Muscle of leg (tissue), 16 donors: ENCODE measurements at places on chromosomes 12 and 14. TPM values are rescaled to one million over a fixed set of nuclear protein-coding genes. Genes with fewer than 3 reads are reported as not detected.

KRT83 gene
- total RNA-seq: not detected

DNA sequence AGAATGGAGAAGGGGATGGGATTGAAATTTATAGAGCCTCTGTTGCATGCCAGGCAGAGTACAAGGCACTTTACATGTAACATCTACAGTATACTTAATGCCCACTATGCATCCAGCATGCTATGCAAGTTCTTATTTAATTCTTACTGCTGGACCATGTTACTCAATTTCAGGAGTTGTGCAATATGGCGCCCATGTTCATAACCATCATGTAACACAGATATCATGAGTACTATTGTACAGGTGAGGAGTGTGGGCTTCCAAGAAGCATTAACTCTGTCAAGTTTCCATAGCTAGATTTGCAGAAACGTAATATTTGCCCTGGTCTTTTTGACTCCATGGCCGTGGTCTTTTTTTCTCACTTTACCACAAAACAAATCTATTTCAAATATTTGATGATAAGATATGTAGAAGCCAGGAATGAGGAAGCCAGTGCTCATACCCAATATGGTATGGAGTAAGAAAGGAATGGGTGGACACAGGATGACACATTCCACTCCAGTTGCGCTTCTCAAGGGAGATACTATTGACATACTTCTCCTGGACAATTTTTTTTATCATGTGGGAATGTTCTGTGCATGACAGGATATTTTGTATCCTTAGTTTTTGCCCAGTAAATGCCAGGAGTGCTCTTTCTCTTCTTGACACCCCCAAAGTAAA, 191.8 kb downstream of the C12orf75 start:
- DNase-seq: no peak

ATXN7L3B gene
- 32.6 TPM for total RNA-seq

BMP4 gene
- 16.4 TPM for total RNA-seq

DNA sequence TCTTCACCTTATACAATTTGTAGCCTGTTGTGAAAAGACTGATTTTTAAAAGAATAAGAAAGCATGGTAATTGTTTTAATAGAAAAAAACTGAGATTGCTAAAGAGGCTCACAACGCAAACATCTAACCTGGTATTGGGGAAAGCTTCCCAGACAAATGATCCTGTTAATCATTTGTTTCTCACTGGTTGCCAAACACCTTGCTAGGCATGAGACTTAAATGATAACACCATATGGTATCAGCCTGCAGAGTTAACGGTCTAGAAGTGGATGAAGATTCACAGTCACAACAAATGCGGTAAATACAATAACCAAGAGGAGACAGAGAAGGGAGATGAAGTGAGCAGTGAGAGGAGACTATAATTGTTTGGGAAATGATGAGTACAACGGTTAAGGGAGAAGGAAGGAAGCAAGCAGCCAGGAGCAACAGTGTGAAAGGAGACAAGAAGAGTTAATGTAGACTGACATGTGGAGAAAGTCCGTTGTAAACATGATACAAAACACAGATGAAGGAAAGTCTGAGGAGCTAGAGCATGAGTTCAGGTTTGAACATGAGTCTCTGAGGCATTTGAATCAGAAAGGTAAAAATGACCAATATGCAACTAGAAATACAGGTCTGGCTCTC, 19.8 kb downstream of the GXYLT1 start:
- DNase-seq: no peak

GRCh38 chr14:58739674-58740073, 101.9 kb downstream of the DACT1 start:
- DNase-seq: no peak

PPP4R4 gene
- 0.09 TPM for total RNA-seq

GRCh38 chr14:76653875-76654572, 107.2 kb upstream of the VASH1 start:
- DNase-seq: no peak

- no peak for DNase-seq
Observed at GRCh38 chr12:24818351-24818750, 130.6 kb downstream of the BCAT1 start.

DNA sequence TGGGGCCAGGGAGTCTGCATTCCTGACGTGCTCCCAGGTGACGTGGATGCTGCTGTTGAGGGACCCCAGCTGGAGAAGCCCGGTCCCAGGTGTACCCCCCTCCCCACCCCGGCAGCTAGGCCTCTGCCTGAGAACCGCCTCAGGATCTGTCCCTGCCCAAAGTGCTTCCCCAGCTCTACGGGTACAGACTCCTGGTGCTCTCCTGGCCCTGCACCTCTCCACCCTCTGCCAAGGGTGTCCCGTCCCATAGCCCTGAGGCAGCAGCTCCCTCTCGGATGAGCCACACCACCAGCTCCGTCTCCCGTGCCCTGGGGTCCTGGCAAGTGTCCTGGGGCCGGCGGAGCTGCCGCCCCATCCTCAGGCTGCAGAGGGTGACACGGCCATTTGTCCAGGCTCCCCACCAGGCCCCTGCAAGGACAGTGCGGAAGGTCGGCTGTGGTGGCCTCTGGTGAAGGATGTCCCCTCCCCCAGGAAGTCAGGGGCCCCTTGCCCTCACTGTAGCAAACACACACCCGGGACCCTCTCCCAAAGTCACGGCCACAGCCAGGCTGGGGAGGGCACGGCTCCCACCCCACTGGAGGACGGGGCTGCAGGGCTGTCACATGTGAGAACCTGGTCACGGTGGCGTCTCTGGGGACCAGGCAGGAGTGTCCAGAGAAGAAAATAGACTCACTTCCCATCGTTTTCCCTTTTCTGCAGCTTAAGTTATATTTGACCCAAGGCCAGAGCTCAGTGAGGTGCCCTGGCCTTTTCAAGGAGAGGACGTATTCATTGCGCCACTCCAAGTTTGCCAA, 74.4 kb upstream of the FBRSL1 start:
- DNase-seq: no peak

GRCh38 chr14:90985601-90986242, 74.7 kb downstream of the RPS6KA5 start:
- DNase-seq: no peak

OR4K14 gene
- not detected for total RNA-seq

GRCh38 chr14:34966413-34966812, 16.4 kb upstream of the SRP54 start:
- no peak for DNase-seq

GRCh38 chr12:85642288-85642687, 193.9 kb downstream of the RASSF9 start:
- no peak for DNase-seq

DNA sequence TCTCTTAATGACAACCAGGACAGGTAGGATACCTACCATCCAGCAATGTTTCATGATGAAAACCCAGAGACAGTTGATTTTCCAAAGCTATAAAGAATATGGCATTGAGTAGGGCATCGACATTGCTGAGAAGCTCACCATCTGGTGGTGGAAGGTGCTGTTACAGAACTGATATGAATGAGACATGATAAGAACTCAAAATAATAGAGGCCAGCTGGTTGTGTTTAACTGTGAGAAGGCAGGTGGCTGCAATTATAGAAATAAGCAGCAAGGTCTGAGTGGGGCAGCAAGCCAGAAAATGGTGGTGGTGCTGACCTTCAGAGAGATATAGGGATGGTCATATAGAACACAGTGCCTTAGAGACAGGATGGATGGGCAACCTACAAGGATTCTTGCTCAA, 449.7 kb downstream of the BTG1 start:
- no peak for DNase-seq

DNA sequence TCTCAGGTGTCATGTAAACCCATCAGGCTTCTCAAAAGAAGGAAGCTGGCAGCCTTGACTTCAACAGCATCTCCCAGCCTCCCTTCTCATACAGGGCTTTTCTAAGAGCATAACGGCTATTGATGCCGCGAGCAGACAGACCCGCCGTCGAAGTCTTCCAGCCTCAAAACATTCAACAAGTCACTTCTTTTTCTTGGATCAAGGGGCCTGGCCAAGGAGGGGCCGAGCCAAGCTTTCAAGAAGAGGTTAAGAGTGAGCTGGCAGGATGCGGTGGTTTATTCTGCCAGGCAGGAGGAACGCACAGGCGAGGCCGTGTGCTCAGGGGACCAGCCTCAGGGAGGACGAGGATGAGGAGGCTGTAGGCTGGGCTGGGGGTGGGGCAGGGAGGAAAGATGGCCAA, 102.9 kb upstream of the RFLNA start:
- no peak for DNase-seq

PA2G4 gene
- 97.2 TPM for total RNA-seq

- DNase-seq: no peak
Observed at GRCh38 chr12:27782481-27782880, 2.4 kb upstream of the MANSC4 start.

PTPRR gene
- total RNA-seq: 2.0 TPM

DNA sequence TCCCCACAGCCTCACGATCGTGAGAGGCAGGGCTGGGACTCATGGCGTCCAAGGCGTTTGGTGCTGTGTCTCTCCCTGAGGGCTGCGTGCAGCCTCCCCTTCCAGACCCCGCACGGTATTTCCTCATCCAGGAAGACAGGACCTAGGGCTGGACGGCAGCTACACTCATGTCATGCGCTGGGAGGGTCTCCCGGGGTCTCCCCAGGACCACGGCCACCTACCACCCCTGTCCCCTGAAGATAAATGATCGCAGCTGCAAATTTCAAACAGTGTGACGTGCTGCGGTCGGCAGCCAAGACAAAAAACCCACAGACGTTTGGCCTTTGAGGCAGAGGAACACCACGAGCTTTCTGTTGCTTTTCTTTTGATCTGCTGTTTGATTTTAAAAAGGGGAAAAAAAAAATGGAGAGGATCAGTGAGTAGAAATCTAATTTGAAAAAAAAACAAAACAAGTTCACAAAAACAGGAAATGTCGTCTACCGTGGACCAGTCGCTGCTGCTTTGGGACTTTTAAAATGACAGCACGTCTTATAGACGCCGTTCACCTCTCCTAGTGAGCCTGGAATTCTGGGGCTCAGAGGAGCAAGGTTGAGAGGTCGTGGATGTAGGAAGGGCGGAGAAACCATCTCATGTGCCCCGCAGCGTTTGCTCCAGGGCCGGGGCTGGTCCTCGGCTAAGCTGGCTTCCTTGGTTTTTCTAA, 237.6 kb downstream of the SLC41A2 start:
- peak; percentile 64 for DNase-seq

ARL1 gene
- total RNA-seq: 90.5 TPM

DNA sequence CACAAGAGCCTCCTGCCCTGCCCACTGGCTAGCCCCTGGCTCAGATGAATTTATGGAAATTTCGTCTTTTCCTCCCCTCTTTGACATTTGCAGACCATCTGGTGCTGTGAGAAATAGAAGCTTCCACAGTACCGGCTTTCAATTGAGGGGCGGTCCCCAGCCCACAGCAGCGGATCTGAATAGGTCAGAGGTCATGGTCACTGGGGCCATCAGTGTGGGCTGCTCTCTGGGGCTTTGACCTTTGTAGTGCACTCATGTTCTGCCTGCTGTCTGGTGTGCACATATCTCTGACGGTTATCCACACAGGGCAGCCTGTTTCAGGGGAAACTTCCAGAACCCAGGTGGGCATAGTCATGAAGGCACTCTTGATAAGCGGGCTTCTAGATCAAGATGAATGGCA, 2.5 kb upstream of the RFLNA start:
- no peak for DNase-seq

EPYC gene
- 0.04 TPM for total RNA-seq

CCNB1IP1 gene
- 76.1 TPM for total RNA-seq

LRRC74A gene
- total RNA-seq: not detected

DNA sequence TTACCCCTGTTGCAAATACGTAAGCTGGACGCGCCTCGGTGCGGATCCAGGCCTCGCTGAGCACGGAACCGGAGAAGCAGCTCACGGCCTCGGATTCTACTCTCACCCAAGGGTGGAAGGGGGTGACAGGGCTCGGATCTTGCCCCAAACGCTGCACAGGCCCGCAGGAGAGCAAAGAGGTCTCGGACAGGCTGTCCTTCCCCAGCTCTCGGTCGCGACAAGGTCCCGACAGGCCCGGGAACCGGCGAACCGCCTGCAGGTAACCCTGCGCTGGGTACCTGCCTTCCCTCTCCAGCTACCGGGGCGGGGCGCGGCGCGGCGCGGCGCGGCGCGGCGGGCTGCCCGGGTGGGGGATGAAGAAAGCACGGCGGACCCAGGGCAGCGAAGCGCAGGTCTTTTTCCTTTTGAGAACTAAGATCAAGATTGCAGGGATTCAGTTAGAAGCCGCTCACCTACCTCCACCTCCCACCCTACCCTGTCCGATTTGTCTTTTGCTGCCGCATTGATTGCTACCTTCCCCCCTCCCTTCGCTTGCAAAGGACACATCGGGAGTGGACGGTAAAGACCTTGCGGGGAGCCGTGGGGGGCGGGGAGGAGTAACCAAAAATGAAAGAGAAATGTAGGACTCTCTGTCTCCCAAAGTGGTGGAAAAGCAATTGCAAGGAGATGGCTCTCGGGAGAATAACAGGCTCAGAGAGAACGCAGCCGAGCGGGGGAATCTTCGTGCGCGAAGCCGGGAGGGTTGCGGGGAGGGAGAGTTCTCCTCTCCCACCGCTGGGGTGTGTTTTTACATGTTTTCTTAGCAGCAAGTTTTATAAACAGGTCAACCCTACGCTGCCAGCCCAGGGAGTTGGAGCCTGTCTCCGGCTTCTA, 8.4 kb upstream of the TBX3 start:
- peak; percentile 54 for DNase-seq

DNA sequence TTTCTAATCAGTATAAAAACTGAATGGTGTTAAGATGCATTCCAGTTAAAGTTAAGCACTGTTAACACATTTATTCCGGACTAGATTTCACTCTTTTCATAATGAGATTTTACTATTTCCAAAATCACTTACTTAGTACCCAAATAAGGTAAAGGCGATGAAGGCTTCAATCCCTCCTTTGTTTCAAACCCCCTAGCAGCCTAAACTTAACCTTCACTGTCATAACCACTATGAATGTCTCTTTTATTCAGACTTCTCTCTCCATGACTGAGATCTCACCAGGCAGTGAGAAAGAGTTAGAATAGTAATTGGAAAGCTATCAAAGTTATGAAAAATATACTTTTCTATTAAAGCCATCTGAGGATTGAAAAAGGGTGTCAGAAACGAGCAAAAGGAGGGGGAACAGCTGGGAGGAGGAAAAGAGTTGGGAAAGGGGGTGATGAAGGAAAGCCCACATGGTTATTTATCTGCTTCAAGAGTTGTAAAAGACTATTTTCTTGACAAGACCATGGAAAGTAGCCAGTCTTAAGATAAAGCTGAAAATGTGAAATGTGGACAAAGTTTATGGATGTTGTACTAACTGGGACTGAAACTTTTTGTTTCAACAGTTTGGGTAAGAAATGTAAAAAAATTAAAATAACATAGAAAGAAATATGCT, 11.7 kb downstream of the EPS8 start:
- no peak for DNase-seq

DNA sequence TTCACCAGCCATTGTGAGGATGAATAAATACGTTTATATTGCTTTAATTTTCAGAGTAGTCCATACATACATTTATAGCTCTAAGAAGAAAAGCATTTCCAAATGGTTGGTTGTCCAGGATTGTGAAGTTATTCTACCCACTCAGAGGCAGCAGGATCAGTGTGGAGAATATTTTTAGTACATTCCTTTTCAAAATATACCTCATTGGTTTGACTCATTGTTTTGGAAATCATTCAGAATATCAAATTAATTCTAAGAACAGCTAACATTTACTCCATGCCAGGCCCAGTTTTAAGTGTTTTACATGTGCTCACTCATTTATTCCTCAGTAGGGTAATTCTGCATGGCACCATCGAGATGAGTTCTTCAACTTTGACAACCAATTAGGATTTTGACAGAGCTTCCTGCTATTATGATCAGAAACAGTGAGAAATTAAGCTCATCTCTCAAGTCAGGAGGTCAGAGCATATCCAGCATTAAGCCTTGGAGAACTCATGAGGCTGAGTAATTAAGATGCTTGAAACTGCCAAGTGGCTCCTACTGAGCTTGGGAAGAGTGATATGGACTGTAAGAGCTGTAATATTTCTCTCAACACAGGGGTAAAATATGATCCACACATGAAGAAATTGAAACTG, 153.3 kb upstream of the CLEC14A start:
- no peak for DNase-seq
